ENCODE measurements at places on chromosomes 3 and 15. TPM values are rescaled to one million over a fixed set of nuclear protein-coding genes. Genes with fewer than 3 reads are reported as not detected.
A peak's percentile ranks its signal among the peaks of the same experiment; 100 is the strongest.

The DPPA2 gene
- total RNA-seq = not detected

- DNase-seq = peak; percentile 80
These were observed 113.3 kb downstream of the IQSEC1 start for GRCh38 chr3:12959838-12960378.

- no peak for DNase-seq
These were observed 319 bp upstream of the TP63 start for GRCh38 chr3:189630767-189631372.

GRCh38 chr15:99902248-99902928 is 169.2 kb upstream of the LYSMD4 start:
- DNase-seq = no peak

DNA sequence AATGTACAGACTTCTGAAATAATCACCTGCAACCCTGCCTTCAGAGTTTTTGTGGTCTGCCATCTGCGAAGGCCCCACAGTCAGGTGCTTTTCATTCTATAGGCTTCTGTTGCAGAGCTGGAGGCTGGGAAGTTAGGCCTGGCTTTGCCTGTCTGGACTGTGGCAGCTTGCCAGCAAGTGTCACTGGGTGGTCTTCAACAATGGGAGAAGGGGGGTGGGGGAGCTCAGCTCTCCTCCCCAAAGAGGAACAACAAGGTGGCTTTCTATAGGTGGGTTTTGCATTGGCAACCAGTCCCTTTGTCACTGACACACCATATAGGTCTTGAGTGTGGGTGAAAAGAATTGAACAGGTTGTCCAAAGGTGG is 7.3 kb downstream of the BOC start:
- DNase-seq = no peak

GRCh38 chr3:108250626-108251025 is 28.4 kb upstream of the IFT57 start:
- DNase-seq = no peak

The P2RY1 gene
- 10.1 TPM for total RNA-seq

- DNase-seq = no peak
These were observed 281.7 kb downstream of the ROBO2 start for GRCh38 chr3:77321646-77322045.

GRCh38 chr15:66046751-66047150 is 177.5 kb downstream of the RAB11A start:
- no peak for DNase-seq

GRCh38 chr3:4749567-4750002 is 229.7 kb upstream of the BHLHE40 start:
- no peak for DNase-seq

- DNase-seq = peak; percentile 75
These were observed 1.6 kb upstream of the CHST13 start for GRCh38 chr3:126522363-126522788.

- DNase-seq = peak; percentile 56
These were observed 990 bp upstream of the CLDN1 start for GRCh38 chr3:190323246-190323626.

The LMAN1L gene
- 21.9 TPM for total RNA-seq

The CHST2 gene
- 1.9 TPM for total RNA-seq

The MYL3 gene
- total RNA-seq = 11,437 TPM

The SST gene
- not detected for total RNA-seq

GRCh38 chr3:23709987-23710386 is 95.8 kb upstream of the UBE2E1 start:
- no peak for DNase-seq

The LHFPL4 gene
- total RNA-seq = not detected

DNA sequence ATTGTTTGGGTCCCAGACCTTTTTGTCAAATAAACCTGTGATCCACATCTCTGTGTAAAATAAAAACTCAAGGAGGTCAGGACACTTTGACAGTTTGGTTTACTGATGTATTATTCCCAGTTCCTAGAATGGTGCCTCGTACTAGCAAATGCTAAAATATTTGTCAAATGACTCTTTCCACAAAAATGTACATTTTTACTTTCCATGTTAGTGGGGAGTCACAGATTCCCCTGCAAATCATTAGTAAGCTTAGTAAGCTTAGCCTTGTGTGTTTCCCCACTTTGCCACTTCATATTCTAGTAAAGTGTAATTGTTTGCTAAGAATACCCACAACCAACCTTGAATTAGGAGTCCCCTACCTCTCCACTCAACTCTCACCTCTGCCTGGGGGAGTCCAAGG is 2.4 kb upstream of the MAGI1 start:
- DNase-seq = no peak

DNA sequence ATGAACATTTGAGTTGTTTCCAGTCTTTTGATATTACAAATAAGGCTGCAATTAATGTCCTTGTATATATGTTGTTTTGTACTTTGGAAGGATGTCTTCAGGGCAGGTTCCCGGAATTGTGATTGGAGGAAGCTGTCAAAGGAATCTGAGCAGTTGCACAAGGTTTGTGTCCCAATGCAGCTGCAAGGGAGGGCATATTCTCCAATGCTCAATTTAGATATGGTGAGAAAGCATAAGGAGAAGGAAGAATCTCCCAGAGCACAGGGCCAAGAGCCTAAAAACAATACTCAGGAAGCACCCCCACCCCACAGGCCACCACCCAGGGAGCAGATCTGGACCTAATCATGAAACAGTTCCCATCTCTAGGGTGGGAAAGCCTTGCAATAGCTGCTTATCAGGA is 228.0 kb upstream of the LRRFIP2 start:
- DNase-seq = no peak

DNA sequence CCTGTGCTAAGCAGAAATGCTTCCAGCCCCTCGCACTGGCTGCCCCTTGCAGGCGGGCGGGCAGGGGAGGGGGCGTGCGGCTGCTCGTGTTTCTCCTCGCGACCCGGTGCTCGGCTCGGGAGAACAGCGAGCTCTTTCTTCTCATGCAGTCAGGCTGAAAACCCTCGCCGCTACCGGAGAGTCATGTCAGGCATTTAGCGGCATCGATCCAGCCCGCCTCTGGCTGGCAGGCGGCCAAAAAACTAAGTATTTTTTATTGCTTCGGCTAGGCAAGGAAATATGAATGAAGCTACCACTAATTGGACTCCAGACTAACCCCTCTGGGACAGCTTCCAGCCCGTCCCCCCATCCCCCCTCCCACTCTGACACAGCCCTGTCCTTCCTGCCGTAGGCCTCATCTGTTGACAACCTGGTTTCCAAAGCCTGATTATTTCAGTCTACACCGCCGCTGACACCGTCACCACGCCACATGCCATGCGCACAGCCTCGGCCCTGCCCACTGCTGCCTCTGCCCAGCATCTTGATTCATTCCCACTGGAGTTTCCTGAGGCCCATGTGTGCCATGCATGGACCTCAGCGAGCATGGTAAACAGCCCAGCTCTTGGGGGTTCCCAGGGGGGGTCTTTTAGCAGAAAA is 35.3 kb downstream of the TLE3 start:
- DNase-seq = peak; percentile 82

DNA sequence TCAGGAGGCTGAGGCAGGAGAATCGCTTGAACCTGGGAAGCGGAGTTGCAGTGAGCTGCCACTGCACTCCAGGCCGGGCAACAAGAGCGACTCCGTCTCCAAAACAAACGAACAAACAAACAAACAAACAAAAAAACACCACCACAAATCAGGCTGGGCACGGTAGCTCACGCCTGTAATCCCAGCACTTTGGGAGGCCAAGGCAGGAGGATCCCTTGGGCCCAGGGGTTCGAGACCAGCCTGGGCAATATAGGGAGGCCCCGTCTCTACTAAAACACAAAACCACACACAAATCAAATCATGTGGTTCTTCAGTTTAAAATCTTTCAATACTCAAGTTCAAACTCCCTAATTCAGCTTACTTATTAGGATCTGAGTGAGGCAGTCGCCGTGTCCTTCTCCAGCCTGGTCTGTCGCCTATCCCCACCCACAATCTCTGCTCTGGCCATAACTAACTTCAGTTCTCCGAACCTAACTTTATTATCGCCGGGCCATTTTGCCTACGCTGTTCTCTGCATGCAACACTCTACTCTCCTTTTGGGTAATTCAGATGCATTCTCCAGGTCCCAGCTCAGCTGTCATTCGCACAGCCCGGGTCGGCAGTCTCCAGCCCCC is 660 bp upstream of the RTF1 start:
- DNase-seq = no peak

All from Right ventricle myocardium inferior (tissue), 1 donor.